ENCODE measurements at places on chromosomes 1 and 21. TPM values are rescaled to one million over a fixed set of nuclear protein-coding genes. Genes with fewer than 3 reads are reported as not detected.

HSD3B2 gene
- total RNA-seq, result not detected

TFF2 gene
- not detected for total RNA-seq

DDR2 gene
- 7.5 TPM for total RNA-seq

OR2M3 gene
- 0.16 TPM for total RNA-seq

PLA2G4A gene
- total RNA-seq, result 2.3 TPM

TMPRSS3 gene
- total RNA-seq, result not detected

ACTA1 gene
- 1.7 TPM for total RNA-seq

GJA4 gene
- 3.4 TPM for total RNA-seq

SH2D2A gene
- not detected for total RNA-seq

AMY1A gene
- total RNA-seq, result not detected

RTCA gene
- 60.8 TPM for total RNA-seq

TAGLN2 gene
- 28.1 TPM for total RNA-seq

LCE3E gene
- not detected for total RNA-seq

CACNA1S gene
- total RNA-seq, result under 0.01 TPM

Data from occipital lobe (tissue), 3 donors.